Activated naive CD8-positive, alpha-beta T cell treated with anti-CD3 and anti-CD28 coated beads, Interleukin-2, amount 10 ng/mL, durations not matched to agents 7 days and 5 days (primary cell): ENCODE measurements at places on chromosomes 3 and 15.

GRCh38 chr3:76131396-76132153, 346.2 kb upstream of the ZNF717 start:
- DNase-seq: no peak

- DNase-seq: no peak
Observed at GRCh38 chr15:31402511-31403056, 75.9 kb downstream of the KLF13 start.

DNA sequence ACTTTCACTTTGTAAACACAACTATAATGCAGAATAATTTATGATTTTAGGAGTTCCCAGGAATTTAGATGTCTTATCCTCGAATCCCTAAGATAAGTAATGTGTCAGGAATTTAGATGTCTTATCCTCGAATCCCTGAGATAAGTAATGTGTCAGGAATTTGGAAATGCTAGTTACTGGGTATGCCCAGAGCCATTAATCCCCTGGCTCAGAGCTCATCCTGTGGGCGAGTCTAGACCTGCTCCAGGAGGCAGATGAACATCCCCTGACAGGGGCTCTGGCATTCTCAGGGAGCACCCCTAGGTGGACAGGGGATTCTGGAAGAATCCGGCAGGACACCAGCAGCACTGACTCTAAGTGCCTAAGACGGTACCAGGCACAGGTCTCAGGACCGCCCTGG, 163.3 kb downstream of the ARRDC4 start:
- DNase-seq: no peak

GRCh38 chr3:170517242-170517945, 68.5 kb downstream of the SLC7A14 start:
- no peak for DNase-seq

DNA sequence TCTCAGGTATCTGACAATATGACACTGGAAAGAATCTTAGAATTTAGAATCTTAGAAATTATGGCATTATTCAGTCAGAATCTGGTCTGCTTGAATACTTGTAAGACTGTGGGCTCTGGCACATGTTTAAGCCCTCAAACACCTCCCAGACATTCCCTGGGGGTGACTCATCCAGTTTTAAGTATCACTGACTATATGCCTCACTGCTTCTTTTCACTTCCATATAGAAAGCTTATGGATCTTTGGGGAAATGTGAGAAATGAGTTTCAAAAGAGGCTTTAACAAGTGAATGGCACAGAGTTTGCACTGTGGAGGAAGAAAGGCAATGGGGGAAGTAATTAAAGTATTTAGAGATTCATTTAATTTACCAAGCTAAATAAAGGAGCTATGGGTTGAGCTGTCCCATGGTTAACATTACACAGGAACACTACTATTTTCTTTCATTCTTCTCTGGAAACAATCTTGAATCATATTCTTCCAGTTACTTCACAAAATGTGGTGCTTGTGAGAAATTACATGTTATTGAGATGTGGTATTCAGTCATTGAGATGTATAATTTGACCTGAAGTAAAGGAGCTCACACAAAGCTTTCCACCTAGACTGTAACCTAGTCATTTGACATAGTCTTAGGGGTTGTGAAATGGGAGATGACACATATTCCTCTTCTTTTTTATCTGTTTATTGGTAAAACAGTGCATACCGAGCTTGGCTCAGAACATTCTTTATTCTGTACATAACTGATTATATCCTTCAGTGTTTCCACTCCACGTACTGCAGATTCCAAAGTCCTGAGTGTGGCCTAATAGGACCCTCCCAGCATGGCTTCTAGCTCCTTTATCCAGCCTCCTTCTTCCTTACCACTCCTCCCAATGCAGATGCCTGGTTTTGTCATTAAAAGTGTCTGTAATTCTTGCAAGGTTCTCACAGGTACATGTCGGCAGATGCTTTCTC, 544.6 kb upstream of the NECTIN3 start:
- DNase-seq: no peak

DNA sequence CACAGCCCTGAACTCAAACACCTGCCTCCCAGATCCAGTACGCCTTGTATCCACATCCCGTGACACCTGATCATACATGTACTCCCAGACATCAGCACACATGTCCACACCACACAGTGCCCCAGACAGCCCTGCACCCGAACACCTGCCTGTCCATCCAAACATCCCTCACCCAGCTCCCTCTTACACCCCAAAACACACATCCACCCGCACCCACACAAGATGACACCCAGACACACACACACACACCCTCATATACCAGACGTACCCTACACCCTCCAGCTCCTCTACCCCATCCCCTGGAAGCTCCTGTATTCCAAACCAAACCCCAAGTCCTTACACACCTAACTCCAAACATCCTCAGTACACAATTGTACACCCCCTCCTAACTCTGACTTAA, 735 bp downstream of the CAMK1 start:
- DNase-seq: no peak

DNA sequence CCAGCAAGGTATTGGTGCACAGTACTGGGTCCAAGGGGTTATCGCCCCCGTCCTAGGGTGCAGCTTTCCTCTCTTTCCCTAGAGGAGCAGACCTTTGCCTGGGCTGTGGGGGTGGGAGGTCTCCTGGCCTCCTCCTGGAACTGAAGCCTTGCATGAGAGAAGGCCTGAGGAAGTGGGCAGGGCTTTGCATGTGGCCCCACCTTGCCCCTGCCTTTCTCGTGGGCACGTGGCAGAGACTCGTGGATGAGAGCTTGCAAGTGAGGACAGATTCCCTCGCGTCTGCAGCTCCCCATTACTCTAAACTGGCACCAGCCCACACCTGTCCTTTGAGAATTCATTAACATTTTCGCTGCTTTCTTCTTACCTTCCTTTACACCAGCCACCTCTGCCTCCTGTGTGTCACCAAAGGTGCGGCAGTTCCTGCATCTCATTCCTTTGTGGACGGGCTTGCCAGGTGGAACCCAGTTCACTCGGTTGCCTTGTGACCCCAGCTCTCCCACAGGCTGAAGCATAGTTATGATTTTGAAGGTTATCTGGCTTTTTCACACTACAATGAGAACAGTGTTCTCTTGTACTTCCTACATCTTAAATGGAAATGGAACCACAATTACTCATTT, 40.9 kb upstream of the NR2C2 start:
- DNase-seq: no peak

- DNase-seq: no peak
Observed at GRCh38 chr3:43224405-43225073, 61.8 kb upstream of the SNRK start.

- DNase-seq: no peak
Observed at GRCh38 chr3:158337110-158337509, 227.2 kb downstream of the RSRC1 start.

- DNase-seq: no peak
Observed at GRCh38 chr3:30696896-30697295, 90.5 kb downstream of the TGFBR2 start.

DNA sequence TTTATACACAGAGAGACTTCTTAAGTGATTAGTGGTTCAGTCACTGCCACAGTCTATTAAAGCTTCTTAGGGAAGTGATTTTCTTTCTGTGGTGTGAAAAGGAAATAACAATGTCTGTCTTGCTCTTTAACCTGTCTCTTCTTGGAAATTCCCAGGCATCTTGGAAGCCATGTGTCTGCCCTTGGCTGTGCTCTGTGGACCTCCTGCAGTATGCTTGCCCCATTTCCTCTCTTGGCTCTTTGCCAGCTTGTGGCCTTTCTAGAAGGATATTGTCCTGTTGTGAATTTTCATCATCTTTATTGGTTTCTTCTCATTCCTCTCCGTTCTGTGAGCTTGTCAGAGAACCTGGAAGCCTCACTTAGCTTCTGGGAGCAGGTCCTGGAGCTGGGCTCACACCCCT, 338.4 kb upstream of the C2CD4B start:
- DNase-seq: no peak

- no peak for DNase-seq
Observed at GRCh38 chr3:81579744-81580143, 181.7 kb downstream of the GBE1 start.

- DNase-seq: no peak
Observed at GRCh38 chr15:70048578-70049514, 48.9 kb downstream of the TLE3 start.

- no peak for DNase-seq
Observed at GRCh38 chr15:73108676-73109075, 56.4 kb downstream of the NEO1 start.

DNA sequence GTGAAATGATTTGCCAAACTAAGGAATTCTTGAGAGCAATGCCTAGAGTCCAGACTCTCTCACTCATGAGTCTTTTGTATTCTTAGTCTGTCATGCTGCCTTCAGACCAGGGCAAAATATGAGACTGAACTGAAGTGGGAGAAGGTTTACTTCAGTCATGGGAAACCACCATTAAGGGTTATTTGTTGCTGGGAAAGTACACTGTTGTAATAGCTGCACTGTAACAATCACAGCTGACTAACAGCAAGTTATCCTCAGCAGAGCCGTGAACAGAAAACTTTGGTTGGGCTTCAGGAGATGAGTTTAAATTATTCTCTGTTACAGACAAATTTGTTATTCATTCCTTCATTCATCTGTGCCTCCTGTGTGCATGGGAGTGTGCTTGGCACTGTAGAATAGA, 258.5 kb downstream of the ROBO2 start:
- DNase-seq: no peak

- DNase-seq: no peak
Observed at GRCh38 chr3:149472030-149472797, 2.3 kb upstream of the TM4SF4 start.

DNA sequence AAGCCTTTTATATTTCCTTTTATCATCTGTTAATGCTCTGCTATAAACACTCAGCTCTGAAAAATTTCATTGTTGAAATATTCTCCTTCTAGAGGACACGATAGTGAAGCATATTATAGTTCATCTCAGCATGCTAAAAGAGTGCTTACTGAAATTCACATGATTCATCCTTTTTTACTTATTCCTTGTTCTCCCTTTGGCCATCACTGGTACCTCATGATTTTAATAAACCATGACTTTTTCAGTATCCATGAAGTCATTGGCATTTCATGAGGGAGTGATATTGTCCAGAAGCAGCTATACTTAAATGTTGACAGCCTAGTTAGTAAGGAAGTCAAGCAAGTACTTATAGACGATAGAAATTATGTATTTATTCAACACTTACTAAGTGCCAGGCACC, 112.7 kb downstream of the PROS1 start:
- no peak for DNase-seq

- no peak for DNase-seq
Observed at GRCh38 chr3:112751564-112752512, 94.8 kb downstream of the CD200R1L start.

- DNase-seq: no peak
Observed at GRCh38 chr15:49558929-49559328, 61.7 kb downstream of the FAM227B start.

- no peak for DNase-seq
Observed at GRCh38 chr15:28125673-28126651, 26.8 kb upstream of the OCA2 start.

DNA sequence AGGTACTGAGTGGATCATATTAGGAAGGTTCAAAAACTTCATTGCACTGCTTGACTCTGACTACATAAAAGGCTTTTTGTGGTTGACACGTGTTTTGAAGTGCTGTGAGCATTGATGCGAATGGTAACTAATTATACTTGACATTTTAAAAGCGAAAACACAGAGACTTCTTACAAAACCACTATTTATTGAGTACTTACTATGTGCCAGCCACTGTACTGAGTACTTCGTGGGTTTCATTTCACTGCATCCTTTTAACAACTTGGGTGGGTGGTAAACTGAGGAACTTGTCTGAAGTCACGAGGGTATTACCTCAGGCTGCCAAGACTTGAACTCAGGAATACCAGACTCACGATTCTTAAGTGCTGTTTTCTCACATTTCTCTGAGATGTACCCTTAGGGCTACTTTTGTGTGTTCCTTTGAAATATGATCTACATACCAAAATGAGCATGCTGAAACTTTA, 45.3 kb upstream of the PPP4R2 start:
- DNase-seq: no peak

DNA sequence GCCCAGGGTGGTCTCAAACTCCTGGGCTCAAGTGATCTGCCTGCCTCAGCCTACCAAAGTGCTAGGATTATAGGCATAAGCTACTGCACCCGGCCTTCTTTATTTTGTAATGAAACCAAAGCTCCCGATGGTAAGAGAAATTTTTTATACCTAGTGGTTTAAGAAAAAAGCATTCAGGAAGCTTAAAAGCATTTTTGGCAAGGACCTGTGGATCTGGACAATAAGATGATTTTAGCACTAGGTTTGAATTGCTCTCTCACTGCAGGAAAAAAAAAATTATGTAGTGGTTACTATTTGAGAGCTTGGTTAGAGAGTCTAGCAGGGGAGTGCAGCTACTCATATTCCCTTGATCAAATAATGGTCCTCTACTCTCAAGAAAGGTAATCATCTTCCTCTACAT, 64.9 kb upstream of the PIK3R4 start:
- no peak for DNase-seq

GRCh38 chr3:141858312-141858711, 18.1 kb upstream of the ATP1B3 start:
- no peak for DNase-seq

DNA sequence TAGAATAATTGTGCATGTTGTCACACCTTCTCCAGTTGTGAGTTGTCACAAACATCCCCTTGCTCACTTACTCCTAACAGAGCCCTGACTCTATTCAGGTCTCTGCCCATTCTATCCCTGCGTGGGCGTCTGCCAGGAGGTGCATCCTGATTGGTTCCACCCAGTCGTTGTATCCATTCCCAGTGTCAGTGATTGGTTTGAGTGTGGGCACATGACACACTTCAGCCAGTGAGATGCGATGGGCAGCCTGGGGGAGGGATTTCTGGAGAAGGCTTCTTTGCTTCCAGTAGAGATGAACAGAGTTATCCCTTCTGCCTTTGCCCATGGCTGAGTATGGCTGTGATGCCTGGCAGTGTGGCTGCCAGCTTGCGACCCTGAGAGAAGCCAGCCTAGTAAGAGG, 18.7 kb downstream of the PXYLP1 start:
- no peak for DNase-seq

DNA sequence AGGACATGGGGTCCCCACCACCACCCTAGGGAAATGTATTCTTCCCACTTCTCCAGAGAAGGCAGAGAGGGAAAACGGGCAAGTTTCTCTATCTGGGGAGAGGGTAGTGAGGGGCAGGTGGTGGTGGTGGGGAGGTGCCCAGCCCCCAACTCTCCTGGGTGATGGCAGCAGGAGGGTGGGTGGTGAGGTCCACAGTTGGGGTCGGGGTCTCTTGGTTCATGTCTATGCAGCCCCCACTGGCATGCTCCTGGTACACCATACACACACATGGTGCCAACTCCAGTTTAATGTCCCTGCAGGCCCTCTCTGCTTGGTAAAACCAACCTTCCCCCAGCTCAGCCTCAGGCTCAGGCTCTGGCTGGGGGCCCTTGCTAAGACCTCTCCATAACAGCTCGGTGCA, 254.5 kb upstream of the LYSMD4 start:
- DNase-seq: no peak

GRCh38 chr3:3074551-3075257, 35.5 kb downstream of the IL5RA start:
- no peak for DNase-seq

- DNase-seq: no peak
Observed at GRCh38 chr3:143859465-143860203, 11.4 kb upstream of the SLC9A9 start.

DNA sequence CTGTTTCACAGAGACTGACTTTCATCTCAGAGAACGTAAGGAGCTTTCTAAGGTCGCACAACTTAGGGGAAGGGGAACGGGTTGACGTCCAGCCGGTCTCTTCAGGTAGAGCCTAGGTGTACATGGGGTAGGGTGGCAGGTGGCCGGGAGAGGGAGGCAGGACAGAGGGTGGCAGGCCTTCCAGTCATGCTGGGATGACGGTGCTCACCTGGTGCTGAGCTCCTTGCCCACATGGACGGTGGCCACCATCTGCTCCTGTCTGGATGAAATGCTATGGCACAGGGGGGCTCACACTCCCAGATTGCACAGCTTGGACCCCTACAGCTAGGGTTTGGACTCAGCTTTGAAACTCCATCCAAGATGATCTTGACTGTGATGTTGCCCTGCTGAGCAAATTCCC, 144.5 kb downstream of the ATP10A start:
- no peak for DNase-seq
